ENCODE measurements at places on chromosomes 1 and 21. TPM values are rescaled to one million over a fixed set of nuclear protein-coding genes. Genes with fewer than 3 reads are reported as not detected.

DCST1 gene
- polyA plus RNA-seq, result 0.57 TPM

BTBD8 gene
- polyA plus RNA-seq, result 2.7 TPM

ITGB2 gene
- 0.12 TPM for polyA plus RNA-seq

LCE1C gene
- polyA plus RNA-seq, result not detected

TNFRSF4 gene
- polyA plus RNA-seq, result 0.10 TPM

CYP4A22 gene
- polyA plus RNA-seq, result not detected

PER3 gene
- 2.9 TPM for polyA plus RNA-seq

MTMR11 gene
- polyA plus RNA-seq, result 0.56 TPM

Measured in cardiac muscle cell (in vitro differentiated cells and primary cell).